ENCODE measurements at places on chromosomes 2 and 18.

GRCh38 chr2:232481322-232482140 lies 6.1 kb downstream of the ECEL1 start:
- no peak for DNase-seq

DNA sequence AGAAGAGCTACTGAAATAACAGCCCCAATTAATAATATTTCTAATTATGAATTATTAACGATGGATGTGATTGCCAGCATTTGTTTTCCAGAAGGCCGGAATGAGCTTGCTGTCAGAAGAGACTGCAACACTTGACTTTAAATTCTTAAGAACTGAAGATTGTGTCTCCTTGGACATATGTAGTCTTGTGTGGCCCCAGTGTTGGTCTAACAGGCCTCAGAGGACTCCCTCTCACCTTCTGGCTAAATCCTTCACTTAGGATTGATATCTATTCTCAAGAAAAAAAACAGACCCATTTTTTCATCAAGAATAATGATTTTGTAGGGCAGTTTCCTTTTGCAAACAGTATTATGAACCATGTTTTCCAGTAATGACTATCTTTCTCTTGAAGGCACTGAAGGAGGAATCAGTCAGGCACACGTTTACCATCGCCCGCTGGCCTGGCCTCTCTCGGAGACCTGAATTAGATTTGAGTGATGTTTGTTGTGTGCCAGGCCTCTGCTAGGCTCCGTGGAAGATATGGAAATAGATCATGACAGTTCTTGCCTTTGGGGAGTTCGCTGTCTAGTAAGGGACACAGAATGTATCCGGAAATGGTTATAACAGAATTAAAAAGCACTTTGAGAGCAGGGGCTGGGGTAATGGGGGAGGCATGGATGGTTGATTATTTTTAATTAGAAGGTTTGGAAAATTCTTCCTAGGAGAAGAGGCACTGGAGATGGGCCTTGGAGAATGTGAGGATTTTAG lies 258.0 kb downstream of the MYCN start:
- no peak for DNase-seq

- no peak for DNase-seq
Measured at GRCh38 chr2:17578466-17578928, 38.0 kb downstream of the VSNL1 start.

DNA sequence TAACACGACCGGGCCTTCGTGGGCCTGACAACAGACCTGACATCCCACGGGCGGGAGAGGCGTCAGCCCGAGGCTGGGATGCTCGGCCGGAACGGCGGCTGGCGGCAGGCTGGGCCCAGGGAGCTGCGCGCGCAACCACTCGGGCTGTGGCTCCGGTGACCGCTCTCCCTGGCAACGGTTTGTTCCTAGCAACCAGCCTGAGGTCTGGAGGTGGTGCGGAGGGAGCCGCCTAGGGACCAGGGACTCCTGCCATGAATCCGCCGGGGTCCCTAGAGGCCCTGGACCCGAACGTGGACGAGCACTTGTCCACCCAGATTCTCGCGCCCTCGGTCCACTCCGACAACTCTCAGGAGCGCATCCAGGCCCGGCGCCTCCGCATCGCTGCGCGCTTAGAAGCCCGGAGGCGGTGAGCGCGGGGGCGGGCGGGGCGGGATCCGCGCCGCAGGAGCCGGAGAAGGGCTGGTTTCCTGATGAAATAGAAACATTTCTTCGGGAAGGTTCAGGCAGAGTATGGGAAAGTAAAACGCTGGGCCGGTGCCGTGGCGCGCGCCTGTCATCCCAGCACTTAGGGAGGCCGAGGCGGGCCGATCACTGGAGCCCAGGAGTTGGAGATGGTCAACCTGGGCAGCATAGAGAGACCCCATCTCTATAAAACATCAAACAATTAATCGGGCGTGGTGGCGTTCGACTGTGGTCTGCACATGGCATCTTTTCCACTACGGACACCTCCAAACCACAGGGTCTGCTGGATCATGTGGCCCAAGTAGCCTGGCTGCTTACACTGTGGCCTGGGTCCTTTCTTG lies at the start of gene DRC1:
Gene DRC1, plus strand, starts transcription at position 182 of the 803 bp plus-strand sequence. Its CDS starts 70 bp downstream, at position 252.
- DNase-seq, result peak; percentile 65

DNA sequence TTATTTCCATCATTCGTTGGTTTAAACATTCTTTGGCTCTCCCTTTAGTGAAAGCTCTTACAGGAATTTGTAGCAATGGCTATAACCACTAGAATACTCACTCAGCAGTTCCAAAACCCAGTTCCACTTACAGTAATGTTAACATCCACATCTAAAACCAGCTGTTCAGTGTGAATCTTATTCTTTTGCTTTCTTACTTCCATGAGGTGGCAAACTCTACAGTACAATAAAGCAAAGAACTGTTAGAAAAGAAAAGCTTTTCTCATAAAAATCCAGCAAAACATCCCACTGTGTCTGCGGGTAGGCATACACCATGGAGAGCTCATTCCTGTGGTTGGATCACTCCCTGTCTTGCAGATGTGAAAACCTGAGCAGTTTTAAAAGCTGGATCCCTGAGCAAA lies 147.1 kb downstream of the ARHGAP28 start:
- DNase-seq, result peak; percentile 13

GRCh38 chr2:41038408-41038807 lies 586.5 kb upstream of the SLC8A1 start:
- DNase-seq, result no peak

GRCh38 chr2:61938511-61938910 lies 33.0 kb downstream of the COMMD1 start:
- DNase-seq, result no peak

DNA sequence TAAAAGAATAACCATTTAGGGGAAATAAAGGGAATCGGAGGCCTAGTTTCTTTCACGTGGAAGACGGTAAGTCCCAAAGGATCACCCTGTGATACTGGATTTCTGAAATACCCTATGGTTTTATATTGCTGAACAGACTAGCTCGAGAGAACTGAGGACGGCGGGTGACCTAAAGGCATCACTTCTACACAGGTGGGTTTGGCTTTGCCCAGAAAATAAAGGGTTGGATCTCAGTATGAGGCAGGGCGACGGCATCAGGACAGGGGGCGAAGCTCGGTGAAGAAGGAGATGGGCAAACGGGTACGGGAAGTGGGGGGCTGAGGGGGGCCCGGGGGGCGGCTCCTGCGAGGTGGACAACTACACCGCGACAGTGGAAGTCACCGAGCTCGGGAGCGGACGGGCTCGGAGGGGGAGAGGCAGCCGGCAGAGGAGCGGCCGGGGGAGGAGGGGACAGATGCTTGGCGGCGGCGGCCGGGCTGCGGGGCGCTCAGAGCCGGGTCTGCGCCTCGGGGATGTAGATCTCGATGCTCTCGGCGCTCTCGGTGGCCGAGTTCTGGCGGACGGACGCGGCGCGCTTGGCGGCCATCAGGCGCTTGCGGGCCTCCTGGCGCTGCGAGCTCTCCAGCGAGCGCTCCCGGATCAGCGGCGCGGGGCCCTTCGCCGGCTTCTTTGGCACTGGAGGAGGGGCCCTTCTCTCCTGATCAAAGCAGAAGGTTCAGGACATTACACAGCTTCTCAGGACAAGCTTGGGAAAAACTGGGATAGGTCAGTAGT lies 48.9 kb downstream of the TGIF1 start:
- no peak for DNase-seq

- no peak for DNase-seq
Measured at GRCh38 chr2:11241412-11242203, 86.3 kb downstream of the SLC66A3 start.

GRCh38 chr2:80469428-80469827 lies 164.9 kb upstream of the LRRTM1 start:
- DNase-seq, result no peak

Data from kidney glomerular epithelial cell (primary cell).